ENCODE measurements at places on chromosomes 6 and 20.
A peak's percentile ranks its signal among the peaks of the same experiment; 100 is the strongest.

DNA sequence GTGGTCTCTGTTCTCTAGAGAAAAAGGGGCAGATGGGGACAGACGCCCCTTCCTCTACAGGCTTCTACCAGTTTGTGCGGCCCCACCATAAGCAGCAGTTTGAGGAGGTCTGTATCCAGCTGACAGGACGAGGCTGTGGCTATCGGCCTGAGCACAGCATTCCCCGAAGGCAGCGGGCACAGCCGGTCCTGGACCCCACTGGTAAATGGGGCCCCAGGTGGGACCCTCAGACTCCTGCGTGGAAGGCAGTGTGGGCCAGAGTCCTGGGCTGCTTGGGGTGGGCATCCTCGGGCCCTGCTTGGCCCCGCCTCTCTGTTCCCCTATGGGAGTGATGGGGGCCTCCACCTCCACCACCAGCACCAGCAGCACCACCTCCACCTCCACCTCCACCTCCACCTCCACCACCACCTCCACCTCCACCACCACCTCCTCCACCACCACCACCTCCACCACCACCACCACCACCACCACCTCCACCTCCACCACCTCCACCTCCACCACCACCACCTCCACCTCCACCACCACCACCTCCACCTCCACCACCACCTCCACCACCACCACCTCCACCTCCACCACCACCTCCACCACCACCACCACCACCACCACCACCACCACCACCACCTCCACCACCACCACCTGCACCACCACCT is 3.2 kb upstream of the TNFRSF6B start:
- peak; percentile 18 for DNase-seq

DNA sequence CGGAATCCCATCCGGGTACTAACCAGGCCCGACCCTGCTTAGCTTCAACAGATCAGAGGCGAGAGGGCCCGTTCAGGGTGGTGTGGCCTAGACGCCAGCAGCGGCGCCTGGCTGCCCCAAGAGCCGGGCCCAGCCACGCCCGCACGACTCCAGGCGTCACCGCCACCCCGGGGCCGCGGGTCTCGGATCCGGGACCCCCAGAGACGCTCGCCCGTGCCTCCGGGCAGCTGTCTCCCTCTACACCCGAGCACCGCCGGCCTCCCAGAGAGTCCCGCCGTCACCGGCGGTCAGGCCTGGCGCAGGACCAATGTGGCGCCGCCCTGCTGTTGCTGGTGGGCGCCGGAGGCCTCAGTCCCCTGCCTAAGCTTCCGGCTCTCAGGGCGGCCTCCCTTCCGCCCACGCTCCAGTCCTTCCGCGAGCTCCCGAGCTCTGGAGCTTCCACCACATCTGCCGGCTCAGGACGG is 441.2 kb upstream of the DEFB115 start:
- peak; percentile 35 for DNase-seq

DNA sequence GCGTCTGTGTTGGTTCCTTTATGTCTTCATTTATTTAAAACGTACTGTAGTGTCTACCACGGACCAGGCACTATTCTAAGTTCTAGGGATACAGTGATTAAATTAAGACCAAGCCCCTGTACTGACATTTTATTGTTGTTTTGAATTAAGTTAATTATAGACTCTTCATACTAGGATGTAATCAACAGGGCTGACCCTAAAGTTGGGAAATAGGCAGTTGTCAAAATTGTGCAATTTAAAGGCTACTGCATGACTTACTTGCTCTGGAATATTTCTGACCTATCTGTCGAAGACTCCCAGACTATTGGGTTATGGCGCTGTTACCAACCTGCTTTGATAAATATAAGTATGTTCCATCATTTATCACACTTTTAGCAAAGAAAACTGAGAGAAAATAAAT is 6.7 kb downstream of the MYO6 start:
- DNase-seq: no peak

DNA sequence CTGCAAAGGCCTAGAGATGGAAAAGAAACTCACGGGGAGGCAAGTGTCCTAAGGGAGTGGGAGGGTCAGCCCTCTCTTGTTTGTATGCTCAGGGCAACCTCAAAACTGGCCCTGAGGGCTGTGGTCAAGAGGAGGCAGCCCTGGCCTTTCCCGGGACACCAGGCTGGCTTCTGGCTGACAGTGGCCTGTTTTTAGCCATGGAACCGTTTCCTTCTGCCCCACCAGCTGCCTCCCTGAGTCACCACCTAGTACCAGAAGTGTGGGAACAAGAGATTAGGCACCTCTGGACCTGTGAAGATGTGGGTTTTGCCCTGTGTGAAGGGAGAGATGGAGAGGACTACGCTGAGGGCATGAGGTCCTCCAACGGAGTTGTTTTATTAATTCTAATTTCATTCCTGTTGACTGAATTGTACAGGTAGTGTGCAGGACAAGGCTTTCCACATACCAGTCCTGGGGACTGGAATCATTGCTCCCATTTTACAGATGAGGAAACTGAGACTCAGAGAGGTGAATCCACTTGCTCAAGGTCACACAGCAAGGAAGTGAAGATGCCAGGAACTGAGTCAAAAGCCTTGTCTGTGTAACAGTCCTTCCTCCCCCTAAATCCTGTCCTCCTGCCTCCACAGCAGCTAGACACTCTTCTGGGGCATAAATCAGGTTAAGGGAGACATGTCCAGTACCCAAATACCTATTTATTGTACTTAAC is 5.5 kb downstream of the FOXS1 start:
- DNase-seq: no peak

GRCh38 chr6:3147914-3148757 is 9.2 kb downstream of the TUBB2A start:
- DNase-seq: no peak

DNA sequence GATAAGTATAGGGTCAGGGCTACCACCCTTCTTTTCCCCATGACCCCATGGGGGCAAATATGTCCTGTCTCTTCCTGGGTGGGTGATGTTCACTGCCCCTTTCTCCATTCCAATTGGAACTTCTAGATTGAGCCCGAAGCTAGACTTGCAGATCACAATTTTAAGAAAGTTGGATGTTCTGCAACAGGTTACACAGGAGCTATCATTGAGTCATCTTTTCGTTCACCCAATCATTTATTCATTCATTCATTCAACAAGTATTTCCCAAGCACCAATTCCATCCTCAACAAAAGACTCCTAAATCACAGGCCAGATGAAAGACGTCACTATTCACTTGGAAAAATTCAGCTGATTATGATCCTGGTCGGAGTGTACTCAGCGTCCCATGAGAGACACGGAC is 71.0 kb upstream of the FOXP4 start:
- no peak for DNase-seq

DNA sequence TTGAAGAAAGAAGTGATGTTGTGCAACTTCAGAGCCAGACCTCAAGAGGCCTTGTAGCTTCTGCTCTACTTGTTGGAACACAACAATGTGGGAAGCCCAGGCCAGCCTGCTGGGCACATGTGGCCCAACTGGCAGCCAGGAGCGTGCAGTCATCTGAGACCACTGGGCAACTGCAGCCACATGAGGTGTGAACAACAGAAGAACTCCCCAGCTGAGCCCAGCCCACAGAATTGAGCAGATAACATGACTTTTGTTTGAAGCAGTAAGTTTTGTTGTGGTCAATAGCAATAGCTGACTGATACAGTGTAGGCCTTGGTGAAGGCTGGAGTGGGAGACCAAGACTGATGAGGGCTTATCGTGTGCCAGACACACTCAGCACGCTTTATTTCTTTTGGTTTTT is 8.6 kb upstream of the ADAM33 start:
- no peak for DNase-seq

DNA sequence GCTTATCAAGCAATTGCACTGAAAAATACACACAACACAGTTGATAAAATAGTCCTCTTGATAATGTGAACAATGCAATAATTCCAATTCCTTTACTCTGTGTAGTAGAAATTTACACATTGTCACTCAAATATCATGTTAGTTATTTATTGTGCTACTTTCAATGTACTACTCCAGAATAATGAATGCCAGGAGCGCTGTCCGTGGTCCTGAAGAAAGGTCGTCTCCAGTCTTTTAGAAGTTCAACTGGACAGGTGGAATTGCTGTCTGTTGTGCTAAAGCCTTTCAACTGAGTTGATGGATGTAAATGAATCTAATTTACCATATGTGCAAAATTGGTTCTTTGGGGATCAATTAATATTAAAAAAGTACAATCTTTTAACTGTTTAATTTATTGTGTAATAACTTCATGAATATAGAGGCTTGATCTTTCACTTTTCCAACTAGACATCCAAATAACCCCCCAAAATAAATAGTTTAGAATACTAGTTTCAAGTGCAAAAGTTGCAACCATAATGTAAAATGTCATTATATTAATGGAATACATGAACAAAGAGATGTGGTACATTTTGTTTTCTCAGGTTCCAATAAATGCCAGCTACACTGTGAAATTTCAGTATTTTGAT is 3.2 kb downstream of the GRIK2 start:
- DNase-seq: peak; percentile 64

GRCh38 chr6:139256087-139256486 is 35.7 kb downstream of the TXLNB start:
- DNase-seq: no peak

DNA sequence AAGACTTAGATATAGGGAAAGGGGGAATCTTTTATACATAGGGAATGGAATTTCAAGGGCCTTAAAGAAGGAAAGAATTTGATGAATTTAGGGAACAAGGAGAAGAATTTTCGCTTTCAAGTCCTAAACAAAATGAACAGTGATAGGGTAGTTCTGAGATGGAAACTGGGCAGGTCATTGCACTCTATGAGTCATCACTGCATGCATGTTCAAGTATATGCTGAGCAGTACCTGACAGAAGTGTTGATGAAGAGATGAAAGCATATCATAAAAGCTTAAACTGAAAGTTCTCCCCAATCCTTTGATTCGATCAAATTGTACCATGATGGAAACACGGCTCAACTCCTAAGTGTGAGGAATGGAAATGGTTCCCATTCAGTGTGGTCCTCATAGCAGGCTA is 271.0 kb downstream of the TSHZ2 start:
- DNase-seq: no peak

DNA sequence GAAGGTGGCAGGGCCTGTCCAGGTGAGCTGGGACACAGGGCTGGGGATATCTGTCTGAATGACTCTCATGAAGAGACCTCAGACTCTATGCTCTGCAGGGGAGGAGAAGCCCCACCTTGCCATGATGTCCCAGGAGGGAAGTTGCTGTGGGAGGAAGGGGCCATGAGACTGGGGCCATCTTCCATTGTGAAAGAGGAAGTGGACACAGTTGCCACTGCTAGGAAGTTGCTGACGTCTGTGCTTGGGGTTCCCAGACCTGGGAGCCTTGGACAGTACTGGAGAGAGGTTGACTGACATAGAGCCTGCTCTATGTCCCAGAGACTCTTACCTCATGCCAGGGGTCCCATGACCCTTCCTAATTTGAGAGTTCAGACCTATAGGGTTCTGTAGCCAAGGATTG is 24.5 kb downstream of the SIRPB1 start:
- no peak for DNase-seq

GRCh38 chr6:113570161-113570560 is 287.0 kb upstream of the MARCKS start:
- no peak for DNase-seq

DNA sequence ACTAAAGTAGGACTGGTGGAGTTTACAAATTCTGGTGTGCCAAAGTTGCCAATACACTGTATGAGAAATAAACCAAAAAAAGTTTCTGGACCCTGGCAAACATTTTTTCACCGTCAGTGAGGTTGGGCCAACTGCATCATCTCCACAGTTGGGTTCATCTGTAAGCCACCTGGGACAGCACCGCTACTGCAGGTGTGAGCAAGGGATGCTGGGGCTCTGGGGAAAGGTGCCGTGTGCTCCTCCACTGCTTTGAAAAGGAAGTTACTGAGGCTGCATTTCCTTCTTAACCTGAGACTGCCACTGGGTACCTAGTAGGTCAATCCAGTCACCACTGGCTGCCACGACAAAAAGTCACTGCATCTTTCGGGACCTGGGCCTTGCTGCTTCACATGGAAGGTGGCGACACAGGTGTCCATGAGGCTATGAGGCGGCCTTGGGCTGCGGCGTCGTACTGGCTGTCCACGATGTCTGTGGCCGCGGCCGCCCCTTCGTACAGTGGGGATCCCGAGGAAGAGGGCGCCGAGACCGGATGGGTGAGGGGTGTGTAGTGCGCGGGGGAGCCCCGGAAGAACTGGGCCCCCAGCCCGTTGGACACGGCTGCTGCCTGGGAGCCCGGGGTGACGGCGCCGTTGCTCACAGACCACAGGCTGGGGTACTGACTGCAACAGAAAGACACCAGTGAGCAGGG is 9.6 kb downstream of the TBXT start:
- no peak for DNase-seq

DNA sequence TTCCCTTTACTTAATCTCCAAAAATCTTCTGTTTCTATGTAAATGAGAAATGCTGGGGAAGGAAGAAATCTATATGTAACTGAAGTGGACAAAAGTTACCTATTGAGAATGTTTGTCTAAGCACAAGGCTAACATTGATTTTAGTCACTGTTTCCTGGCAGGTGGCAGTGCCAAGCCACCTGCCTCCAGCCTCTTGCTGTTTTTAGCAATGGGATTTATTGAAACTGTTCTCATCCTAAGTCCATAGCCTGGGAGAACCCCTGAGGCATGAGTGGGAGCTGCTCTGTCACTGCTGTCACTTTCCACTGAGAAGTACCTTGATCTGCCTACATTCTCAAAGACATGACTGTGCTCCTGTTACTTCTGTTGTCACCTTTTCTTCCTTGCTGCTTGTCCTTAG is 14.7 kb downstream of the ENPP3 start:
- no peak for DNase-seq

- DNase-seq: no peak
Measured at GRCh38 chr20:48608756-48609155, 219.0 kb downstream of the PREX1 start.

- DNase-seq: no peak
Measured at GRCh38 chr6:143299253-143300166, 151.0 kb downstream of the ADAT2 start.

DNA sequence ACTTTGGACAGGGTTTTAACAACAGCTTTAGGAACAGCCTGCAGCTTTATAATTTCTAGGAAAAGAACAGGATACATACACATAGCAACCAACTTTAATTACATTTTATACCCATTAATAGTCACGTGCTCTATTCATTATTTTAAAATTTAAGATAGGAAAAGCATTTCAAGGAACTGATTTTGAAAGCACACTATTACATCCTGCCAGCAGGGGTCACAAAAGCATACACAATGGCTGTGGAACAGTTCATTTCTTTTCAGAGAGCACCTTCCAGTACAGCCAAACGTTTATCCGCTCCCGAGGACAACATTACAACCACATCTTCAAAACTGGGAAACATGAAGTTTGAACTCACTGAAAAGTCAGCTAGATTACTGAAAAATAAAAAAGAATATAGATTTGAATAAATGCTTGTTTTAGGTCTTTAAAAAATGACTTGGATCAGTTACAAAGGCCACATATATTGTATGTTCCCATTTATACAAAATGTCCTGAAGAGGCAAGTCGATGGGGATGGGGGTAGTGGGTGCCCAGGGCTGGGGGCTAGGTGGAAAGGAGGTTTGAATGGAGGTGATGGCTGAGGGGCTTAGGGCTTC is 104.6 kb upstream of the EXOC2 start:
- DNase-seq: peak; percentile 29

DNA sequence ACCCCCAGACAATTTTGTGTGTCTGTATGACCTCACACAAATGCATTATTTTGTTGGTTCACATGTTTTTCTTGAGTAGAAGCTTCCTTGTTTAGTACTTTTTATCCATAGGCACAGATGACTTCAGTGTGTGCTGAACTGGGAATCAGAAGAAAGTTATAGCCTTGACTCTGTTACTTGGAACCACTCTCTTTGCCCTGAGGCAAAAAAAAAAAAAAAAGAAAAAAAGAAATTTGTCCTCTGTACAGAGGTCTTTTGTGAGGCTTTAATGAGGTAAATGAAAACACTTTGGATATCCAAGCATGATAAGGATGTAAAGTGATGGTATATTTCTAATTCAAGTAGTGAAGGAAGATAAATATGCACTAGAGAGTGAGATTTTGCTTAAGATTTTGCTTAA is 51.9 kb downstream of the TRMT11 start:
- DNase-seq: no peak
